Bronchial smooth muscle cell (primary cell): ENCODE measurements at places on chromosomes 11 and 22. TPM values are rescaled to one million over a fixed set of nuclear protein-coding genes. Genes with fewer than 3 reads are reported as not detected.

The IGLL5 gene
- total RNA-seq: not detected in 2 replicates

The MIF gene
- total RNA-seq: 253 and 433 TPM in 2 replicates

The CDC45 gene
- total RNA-seq: 1.1 and 2.0 TPM in 2 replicates

The NCF4 gene
- total RNA-seq: not detected in 2 replicates

The PDE3B gene
- 2.5 and 4.6 TPM in 2 replicates for total RNA-seq

The TREH gene
- total RNA-seq: under 0.01 TPM in 1 of 2 replicates, not detected in the other

The PRPF19 gene
- total RNA-seq: 29.6 and 32.6 TPM in 2 replicates

The OR6A2 gene
- total RNA-seq: 0.09 and 0.16 TPM in 2 replicates

The SLC5A4 gene
- total RNA-seq: not detected in 2 replicates

The UQCR10 gene
- 113 and 156 TPM in 2 replicates for total RNA-seq

The TRIM51 gene
- total RNA-seq: not detected in 2 replicates

The OR51B4 gene
- total RNA-seq: not detected in 2 replicates

The EEF1G gene
- 1,318 and 1,601 TPM in 2 replicates for total RNA-seq

The PLEKHA7 gene
- under 0.01 and 0.17 TPM in 2 replicates for total RNA-seq

The SLC5A1 gene
- not detected in 2 replicates for total RNA-seq

The TRIM66 gene
- 7.9 and 9.8 TPM in 2 replicates for total RNA-seq

The MS4A3 gene
- total RNA-seq: not detected in 2 replicates

The OR5L1 gene
- total RNA-seq: not detected in 2 replicates

The UBQLN3 gene
- 0.09 and 0.16 TPM in 2 replicates for total RNA-seq

The VWCE gene
- 3.6 and 14.9 TPM in 2 replicates for total RNA-seq

The OR4C3 gene
- total RNA-seq: not detected in 2 replicates

The RIMBP3B gene
- total RNA-seq: under 0.01 and 0.16 TPM in 2 replicates

The HEPHL1 gene
- not detected in 2 replicates for total RNA-seq

The PATE2 gene
- total RNA-seq: not detected in 2 replicates

The SEC14L2 gene
- 9.1 and 19.1 TPM in 2 replicates for total RNA-seq
